Stimulated activated CD4-positive, alpha-beta T cell treated with anti-CD3 and anti-CD28 coated beads, Interleukin-15, amount 100 ng/mL, for 48 hours (primary cell): ENCODE measurements at places on chromosomes 11 and 22.

DNA sequence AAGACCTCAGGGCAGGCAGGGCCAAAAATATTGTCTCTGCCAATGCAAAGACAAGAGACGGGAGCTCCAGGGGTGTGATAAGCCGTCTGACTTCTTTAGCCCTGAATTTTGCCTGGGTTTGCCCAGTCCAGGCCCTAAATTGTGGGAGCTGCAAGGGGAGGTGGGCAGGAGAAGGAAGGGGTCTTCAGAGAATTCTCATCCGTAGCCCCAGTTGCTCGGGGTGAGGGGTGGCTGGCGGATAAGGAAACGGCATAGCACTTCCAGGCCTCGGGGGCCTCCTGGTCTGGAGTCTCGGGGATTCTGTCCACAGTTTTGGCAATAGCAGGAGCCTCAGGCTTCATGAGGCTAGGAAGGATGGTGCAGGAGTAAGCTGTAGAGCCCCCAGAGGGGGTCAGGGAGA is 7.4 kb downstream of the CD5 start:
- DNase-seq: no peak

GRCh38 chr11:42161886-42162285 is 702.4 kb upstream of the LRRC4C start:
- no peak for DNase-seq

DNA sequence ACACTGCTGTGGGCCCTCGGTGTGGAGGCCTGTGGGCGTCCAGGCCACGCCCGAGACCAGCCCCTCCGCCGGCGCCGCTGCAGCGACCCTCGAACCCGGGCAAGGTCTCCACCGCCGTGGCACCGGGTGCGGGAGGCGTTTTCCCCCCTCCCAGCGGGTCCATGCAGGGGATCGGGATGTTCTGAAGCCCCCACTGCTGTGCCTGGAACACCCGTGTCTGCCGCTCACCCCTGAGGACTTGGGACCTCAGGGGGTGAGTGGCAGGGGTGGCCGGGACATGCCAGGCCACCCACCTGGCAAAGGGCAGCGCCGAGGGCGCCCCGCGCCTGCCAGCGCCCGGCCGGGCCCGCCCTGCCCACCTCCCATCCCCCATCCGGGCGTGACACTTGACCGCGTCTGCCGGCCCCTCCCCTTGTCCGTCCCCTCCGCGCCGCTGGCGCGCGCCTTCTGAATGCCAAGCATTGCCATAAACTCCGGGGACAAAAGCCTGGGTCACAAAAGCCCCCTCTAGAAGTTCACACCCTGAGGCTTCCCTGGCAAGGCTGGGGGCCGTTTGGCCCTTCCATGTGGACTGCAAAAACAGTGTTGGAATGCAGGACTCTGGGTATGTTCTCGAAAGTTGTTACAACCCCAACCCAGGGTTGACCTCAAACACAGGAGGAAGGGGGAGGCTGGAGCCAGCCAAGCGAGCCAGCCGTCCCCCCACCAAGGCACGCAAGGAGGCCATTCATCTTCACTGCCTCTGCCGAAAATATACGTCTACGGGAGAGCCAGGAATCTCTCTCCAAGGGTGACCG is 819 bp upstream of the KCNQ1OT1 start:
- DNase-seq: no peak

GRCh38 chr11:20839231-20839630 is 169.8 kb downstream of the NELL1 start:
- DNase-seq: no peak

- DNase-seq: no peak
These were observed 116.1 kb downstream of the UVRAG start for GRCh38 chr11:75931124-75931523.

- no peak for DNase-seq
These were observed 131.2 kb upstream of the MTMR2 start for GRCh38 chr11:96054870-96055705.
